ENCODE measurements at places on chromosomes 1 and 21.

GRCh38 chr1:110673197-110673701 lies 1.5 kb downstream of the KCNA3 start:
- DNase-seq, result no peak

- DNase-seq, result peak; percentile 60
These were observed 196.3 kb upstream of the LMO4 start for GRCh38 chr1:87132284-87132870.

- DNase-seq, result no peak
These were observed 21.4 kb upstream of the LBR start for GRCh38 chr1:225449261-225449660.

- DNase-seq, result no peak
These were observed 38.6 kb upstream of the SLC35F3 start for GRCh38 chr1:233865902-233866301.

DNA sequence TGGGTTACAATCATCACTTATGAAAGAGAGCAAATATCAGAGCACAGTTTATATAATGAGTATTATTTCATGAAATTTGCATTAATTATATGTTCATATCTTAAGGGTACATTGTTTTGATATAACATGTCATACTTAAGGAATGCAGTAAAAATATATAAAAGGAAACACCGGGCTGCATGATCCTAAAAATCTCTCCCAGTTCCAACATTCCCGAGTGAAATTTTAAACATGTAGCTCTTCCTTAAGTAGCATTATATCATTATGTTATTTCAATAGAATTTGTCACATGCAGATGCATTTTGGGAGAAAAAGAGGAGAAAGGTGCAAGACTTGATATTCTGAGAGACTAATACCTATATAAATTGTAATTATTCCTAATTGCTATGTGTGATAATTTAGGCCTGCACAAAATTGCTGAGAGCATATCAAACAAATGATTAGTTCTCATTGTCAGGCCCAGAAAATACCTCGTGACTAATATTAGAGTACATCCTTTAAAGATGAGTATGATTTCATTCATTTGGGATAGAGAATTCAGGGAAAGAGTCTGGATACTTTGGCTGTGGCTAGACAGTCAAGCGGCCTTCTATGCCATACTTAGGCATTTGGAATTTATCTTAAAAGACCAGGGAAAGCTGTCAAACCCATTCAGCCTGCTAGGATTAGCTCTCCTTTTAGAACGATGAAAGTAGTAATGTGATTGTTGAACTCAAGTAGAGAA lies 86.8 kb downstream of the ADGRL2 start:
- DNase-seq, result no peak
